Activated T-helper 2 cell treated with anti-CD3 and anti-CD28 coated beads, Interferon-gamma antibody, Interleukin-2, Interleukin-4, amounts not matched to agents 10 μg/mL and 5 μg/mL and 100 μg/mL, durations not matched to agents 14 hours and 24 hours and 36 hours (primary cell): ENCODE measurements at places on chromosomes 2 and 18.

DNA sequence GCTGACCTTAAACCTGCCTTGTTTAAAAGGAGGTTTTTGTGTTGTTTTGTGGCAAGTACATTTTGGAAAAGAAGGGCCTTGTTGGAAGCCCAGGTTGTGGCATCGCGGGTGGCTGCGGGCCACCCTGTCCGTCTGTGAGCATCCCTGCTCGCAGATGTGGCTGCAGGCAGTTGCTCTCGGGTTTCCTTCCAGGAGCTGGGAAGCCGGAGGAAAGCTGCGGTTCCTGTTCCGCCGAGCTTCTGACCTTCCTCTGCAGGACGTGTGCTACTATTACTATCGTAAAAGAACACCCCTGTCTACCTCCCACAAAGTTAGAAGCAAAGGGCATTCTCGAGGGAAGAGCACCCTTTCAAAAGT lies 766 bp downstream of the MFF start:
- DNase-seq: no peak

DNA sequence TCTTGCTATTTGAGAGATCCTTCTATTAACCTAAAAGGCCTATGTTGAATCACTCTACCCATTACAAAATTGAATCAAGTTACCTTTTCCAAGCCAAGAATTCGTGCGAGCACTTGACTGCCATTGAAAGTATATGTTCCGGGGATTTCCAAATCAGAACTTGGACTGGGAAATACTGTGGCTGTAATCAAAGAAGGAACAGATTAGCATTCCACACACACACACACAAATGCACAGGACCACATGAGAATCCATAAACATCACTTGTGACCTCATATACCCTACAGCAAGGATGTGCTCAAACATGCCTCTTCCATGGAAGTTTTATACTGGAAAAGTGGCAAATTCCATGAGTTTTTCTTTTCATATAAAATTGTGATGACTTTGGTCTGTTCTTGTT lies 86.0 kb downstream of the ABCA12 start:
- DNase-seq: no peak

DNA sequence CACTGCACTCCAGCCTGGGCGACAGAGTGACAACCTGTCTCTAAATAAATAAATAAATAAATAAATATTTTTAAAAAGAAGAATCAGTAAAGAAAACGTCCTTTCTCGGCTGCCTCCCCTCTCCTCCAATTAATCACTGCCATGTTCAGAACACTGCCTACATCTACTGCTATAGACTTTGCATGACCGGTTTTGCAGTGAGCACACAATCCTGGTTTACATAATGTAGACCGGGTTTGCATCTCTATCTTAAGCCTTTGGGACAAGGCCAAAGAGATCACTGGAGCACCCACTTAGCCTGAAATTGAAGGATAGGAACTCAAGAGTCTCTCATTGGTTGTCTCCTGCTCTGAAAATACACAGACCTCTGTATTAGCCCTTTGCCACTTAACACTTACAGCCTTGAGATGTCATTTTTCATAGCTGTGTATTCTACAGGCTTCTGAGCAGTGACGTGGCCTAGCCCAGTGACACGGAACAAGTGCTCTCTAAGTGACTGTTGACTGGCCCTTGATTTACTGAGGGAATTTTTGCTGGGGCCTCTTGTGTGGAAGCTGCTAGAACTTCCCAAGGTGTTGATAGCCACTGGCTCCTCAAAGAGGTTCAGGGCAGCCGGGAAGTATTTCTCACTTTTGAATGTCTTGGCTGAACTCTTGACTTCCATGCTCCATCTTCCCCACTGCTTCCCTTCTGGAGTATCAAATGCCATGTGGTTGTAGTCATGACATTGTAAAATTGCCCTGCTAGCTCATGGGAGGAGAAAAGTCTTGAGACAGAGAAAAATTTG lies 45.3 kb upstream of the CCBE1 start:
- DNase-seq: no peak

- DNase-seq: no peak
Measured at GRCh38 chr18:4842287-4842686, 354.8 kb downstream of the AKAIN1 start.

DNA sequence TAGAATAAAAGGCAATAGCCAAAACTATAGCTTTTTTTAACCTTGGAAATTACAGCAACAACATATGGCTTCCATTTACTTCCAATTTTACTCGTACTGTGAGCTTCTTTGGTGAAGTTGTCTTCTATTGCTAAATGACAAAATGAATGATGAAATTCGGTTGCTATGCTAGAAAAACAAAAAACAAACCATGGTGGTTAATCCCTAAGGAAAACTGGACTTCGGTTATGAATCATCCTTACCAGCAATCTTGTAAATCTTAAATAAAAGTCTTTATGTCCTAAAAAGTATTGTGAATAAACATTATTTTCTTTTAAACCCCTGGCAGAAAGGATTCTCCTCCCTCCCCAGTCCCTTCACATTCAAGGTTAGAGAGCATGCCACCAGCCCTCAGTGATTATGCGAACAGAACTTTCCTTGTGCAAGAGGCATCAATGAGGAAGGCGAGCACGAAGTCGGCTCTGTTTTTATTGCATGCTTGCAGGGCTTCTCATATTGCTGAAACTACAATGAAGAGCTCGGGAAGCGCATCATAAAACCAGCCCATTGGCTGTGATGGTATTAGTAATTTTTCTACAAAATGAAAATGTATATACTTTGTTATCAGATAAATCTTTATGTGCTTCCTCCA lies 62.9 kb downstream of the ZNF521 start:
- DNase-seq: no peak

DNA sequence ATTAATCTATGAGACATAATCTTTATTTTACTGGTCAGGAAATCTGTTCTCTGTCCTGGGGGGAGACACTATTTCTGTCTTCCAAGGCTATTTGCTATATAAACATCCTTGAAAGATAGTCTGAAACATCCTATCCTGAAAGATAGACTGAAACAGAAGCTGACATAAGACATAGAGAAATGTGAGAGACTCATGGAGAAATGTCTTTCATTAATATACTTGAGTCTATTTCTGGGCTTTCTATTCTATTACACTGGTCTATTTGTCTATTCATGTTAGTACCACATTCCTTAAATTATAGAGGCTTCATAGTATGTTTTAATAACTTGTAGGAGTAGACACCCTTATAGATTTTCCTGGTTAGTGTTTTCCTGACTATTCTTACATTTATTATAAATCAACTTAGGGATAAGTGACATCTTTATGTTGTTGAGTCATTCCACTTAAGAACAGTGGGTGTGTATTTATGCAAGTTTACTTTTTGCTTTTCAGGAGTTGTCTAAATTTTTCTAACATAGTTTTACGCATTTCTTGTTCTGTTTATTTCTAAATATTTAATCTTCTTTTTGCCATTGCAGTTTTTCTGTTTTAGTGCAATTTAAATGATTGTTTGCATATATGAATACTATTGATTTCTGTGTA lies 244.9 kb upstream of the ZSWIM2 start:
- DNase-seq: no peak

- peak; percentile 81 for DNase-seq
Measured at GRCh38 chr2:96839293-96839874, 4.4 kb downstream of the ANKRD23 start.

- DNase-seq: no peak
Measured at GRCh38 chr2:199364153-199364552, 93.6 kb downstream of the SATB2 start.

DNA sequence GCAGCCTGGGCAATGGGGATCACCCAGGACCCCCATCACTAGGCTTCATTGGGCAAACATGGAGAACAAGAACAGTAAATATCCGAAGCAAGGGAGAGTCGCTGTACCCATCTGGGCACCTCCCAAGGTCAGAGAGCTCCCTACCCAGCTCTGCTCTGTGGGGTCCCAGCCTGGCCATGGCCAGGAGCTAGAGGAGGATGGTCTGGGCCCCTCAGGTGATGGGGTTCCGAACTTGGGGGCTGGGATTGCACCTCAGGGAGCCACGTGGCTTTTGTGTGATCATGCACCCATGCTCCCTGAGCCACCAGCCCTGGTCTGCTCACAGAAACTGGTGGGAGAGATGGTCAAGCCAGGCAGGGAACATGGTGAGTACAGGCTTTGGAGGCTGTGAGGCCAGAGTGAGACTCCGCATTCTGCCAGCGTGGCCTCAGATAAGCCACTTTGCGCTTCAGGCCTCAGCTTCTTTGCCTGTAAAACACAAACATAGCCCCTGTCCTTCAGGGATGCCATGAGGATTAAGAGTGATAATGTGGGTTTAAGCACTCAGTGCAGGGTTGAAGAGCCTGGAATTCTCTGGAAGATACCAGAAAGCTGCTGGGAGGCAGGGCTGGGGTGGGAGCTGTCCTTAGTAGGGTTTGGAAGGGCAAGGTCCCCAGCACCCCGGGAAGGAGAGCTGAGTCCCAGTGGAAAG lies 3.0 kb upstream of the NMUR1 start:
- DNase-seq: no peak

DNA sequence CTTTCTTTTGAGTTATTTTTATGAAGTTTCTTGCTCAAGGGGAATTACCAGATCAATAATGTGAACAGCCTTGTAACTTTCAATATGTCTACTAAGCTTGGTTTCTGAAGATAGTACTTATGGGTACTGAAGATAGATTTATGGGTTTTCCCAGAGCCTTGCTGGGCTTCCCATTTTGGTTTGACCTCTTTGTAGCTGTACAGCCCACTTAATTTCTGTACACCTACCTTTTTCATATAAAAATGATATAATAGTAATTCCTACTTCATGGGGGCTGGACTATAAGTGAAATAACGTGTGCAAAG lies 22.2 kb downstream of the IL1R2 start:
- no peak for DNase-seq

DNA sequence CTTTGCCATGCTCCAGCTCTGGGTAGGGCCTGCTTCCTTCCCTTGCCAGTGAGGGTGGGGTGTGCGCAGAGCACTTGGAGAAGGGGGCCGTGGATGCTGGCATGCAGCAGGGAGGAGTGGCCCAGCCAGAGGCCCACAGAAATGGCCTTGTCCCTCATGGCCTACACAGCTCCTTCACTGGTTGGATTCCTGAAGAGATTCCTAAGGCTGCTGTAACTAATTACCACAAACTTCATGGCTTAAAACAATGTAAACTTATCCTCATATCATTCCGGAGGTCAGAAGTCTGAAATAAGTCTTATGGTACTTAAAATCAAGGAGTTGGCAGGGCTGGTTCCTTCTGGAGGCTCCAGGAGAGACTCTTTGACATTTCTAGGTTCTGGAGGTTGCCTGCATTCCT lies 195.2 kb downstream of the GLI2 start:
- DNase-seq: no peak

GRCh38 chr2:104840893-104841585 lies 12.9 kb upstream of the POU3F3 start:
- no peak for DNase-seq

GRCh38 chr2:122816803-122817202 lies 1061.4 kb downstream of the TSN start:
- DNase-seq: no peak

DNA sequence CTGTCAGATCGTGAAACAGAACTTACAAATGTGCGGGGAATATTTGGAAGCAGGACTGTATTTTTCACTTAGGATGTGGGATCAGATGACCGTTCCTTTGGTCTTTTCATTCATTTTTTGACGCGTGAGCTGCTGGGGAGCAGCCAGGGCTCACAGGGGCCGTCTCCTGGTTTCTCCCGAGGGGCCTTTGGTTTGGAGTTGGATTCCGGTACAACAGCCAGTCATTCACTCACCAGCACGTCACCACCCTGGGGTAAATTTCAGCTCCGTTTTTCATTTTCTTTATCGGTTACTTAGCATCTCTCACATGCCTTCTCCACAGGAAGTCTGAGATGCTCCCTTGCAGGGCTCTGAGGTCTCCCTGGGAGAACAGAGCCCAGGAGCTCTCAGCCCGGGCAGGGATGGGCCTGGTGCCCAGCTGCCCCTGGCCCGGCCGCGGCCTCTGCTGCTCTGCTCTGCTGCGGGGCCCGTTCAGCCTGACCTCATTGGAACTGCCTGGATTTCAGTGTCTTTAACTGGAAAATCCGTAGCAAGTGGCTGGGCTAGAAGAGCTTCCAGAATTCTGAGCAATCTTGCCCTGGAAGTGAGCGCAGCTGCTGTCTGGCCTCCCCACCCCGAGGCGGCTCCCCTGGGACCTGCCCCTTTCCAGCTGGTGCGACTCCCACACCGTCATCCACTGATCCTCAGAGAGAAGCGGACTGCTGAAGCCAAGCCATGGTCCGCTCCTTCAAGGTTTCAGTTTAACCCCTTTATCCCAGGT lies 335.6 kb downstream of the EIPR1 start:
- DNase-seq: no peak

- DNase-seq: no peak
Measured at GRCh38 chr2:45707006-45707405, 55.5 kb downstream of the PRKCE start.

DNA sequence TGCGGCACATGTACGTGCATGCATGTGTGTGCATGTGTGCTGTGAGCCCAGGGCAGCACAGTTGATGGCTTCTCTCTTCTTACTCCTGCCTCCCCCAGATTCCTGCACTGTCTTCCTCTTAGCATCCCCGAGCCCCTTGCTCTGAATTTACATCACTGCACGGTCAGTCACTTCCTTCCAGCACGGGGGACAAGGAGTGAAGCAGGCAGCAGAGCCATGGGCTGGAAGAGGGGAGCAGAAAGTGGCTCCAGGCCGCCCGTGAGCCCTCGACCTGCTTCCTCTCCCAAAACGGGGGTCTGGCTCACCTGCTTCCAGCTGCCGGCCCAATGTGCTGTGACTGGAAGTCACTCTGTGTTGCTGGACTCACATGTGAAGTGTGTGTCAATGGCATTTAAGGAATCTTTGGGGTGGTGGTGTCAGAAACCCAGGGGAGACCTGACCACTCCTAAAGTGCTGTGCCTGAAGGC lies 106.1 kb downstream of the FAM210A start:
- no peak for DNase-seq

GRCh38 chr18:48620071-48620470 lies 81.2 kb downstream of the CTIF start:
- no peak for DNase-seq

- DNase-seq: no peak
Measured at GRCh38 chr2:202017940-202018339, 15.7 kb upstream of the FZD7 start.

DNA sequence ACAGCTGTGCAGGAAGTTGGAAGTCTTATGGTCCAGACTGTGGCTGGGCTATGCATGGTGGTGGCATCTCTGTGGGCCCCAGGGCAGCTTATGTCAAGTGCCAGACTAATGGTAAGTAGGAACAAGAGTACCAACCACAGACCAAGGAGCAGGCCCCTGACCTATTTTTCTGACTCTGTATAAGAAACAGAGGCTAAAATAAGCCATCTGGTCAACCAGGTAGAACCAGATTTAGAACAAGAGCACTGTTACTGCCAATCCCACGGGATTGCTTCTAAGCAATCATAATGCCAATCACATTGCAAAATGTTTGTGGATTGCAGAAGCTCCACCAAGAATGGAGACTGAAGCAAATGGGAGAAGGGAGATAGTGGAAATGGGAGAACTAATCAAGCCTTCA lies 11.1 kb upstream of the ST3GAL5 start:
- DNase-seq: no peak

GRCh38 chr18:9933865-9934264 lies 20.0 kb downstream of the VAPA start:
- DNase-seq: no peak

DNA sequence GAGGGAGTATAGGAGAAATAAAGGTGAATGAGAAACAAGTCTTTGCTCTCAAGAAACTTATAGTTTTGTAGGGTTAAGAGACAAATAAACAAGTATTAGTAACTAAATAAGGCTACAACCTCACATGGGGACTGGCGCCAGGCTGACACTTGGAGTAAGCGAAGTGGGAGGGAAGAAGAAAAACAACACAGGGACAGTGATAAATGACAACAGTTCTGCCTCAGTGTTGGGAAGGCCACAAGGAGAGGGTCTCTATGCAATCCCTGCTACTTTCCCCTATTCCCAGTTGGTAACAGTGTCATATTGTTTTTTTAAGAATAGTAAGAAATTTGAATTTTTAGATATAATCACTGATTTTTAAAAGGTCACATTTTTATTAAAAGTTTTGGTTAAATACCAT lies 4.0 kb downstream of the APLF start:
- no peak for DNase-seq
